ENCODE measurements at places on chromosomes 6 and 20.

DNA sequence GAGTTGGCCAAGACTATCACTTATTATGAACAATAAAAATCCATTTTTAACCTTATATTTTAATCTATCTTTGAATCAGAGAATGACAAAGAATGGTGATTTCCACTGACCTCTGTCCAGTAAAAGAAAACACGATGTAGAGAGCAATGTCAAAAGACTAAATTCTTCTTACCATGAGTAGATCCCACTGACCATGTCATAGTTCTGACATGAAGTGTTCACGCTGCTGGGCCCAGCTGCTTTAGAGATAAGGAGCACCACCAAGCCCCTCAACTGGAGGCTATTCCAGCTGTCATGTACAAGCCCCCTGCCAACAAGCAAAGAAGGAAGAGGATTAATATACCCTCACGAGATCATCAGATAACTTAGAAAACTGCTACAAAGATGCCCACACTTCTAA lies 125.3 kb downstream of the PDSS2 start:
- DNase-seq: no peak

DNA sequence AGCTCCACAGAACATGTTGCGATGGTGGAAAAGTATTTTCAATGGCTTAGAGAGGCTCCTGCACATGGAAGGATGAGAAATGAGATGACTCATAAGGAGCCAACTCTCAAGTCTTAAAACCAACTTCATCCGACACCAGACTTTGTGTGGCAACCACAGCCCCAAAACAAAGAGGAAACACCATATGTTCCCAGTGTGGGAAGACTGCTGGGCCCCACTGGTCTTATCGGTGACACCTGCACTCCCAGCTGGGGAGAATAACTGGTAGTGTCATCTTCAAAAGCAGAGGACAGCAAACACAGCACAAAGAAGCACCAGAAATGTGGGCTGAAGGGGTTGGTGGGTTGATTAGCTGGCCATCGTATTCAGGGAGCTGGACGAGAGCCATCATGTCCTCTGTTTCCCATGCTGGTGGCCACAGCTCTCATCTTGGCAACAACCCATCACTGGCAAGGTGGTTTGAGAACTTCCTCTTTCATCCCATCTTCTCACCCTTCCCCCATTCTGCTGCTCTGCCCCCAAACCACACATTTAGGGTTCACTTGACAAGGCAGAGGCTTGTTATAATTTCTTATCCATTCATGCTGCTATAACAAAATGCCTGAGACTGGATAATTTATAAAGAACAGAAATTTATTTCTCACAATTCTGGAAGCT lies 46.0 kb upstream of the TASP1 start:
- DNase-seq: no peak

- DNase-seq: no peak
Observed at GRCh38 chr6:167559675-167560479, 235.0 kb downstream of the TTLL2 start.

GRCh38 chr20:2822073-2822472 lies 5.9 kb downstream of the TMEM239 start:
- no peak for DNase-seq

DNA sequence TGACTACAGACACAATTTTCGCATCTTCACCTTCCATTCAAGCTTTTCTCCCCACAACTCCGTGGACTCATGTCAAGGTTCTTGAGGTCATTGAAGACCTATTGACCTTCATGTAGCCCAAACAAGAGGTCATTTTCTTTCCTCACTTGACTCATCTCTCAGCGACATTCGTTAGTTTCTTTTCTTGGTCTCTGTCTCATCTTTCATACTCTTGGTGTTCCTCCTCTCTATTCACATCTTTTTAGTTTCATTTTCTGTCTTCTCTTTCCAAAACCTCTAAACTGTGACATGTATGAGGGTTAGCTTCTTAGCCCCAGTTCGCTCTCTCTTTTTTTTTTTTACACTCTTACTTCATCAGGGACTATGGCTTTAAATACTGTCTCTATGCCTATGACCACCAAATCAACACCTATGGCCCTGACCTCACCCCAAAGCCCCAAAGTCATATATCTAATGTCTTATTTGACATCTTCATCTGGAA lies 128.6 kb upstream of the BACH2 start:
- no peak for DNase-seq

GRCh38 chr6:18400831-18401446 lies 13.8 kb downstream of the RNF144B start:
- no peak for DNase-seq

DNA sequence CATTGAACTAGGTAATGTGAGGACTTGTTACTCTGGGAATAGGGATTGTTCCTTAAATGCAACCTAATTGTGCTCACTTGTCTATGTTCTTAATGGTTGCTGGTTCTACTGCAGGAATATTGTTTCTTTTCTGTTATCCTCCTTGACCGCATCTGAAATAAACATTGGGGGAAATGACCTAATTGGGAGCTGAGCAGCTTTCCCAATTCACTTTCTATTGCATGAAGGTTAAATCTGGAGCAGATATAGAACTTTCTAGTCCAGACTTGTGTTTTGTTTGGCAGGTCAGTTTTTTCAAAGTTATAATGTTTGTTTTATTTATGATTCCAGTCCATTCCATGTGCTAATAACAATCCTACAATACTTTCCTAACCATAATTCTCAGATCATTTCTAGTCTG lies 981.0 kb upstream of the CITED2 start:
- no peak for DNase-seq

DNA sequence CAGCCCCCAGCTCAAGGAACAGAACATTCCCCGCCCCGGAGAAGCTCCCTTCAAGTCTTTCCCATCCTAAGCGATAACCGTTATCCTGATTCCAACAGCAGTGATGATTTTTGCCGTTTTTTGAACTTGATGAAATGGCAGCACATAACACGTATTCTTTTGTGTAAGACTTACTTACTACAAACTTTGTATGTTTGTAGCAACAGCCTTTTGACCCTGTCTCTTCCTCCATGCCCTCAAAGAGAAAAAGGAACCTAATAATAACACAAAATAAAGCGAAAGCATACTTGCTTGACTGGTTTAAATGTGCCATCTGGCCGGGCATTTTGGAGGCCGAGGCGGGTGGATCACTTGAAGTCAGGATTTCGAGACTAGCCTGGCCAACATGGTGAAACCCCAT lies 26.4 kb upstream of the SLC9A8 start:
- no peak for DNase-seq

DNA sequence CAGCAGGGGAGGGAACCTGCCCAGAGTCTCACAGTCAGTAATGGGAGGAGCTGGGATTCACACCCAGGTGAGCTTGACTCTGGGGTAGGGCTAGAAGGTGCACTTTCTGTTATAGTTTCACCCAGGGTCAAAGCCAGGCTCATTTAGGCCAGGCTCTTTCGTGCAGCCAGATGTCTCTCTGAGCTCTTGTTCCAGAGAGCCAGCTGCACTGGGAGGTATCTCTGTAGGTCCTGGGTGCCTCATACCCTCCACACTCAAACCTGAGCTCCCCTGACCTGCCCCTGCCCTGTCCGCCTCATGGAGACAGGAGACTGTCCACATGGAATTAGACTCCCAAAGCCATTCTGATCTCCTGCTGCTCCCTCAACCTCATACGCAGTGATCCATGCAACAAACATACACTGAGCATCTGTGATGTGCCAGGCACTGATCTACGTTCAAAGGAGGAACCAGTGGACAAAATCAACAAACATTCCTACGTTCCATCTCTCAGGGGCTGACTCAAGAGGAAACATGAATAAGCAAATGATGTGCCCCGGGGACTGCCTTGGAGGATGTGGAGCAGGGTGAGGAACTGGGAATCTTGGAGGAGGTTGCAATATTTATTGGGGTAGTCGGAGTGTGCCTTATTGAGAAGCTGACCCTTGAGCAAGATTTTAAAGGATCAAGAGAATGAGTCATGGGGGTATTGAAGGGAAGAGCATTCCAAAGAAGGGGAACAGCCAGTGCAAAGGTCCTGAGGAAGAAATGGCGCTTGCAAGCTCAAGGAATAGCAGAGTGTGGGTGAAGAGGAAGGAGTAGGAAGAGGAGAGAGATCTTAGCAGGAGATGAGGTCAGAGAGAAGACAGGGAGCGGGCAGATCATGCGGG lies 71.3 kb upstream of the TOX2 start:
- DNase-seq: no peak

DNA sequence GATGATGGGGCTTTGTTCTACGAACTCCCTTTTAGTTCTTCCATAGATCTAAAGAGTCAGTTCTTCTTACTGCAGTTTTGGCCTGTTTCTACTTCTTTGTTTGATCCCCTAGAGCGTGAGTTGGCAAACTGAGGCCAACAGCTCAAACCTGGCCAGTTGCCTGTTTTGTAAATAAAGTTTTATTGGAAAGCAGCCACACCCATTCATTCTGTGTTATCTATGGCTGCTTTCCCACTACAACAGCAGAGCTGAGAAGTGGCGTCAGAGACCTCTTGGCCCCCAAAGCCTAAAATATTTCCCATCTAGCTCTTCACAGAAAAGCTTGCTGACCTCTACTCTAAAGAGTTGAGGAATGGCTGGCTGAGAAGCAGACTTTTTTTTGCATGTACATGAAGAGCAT lies 52.2 kb downstream of the EYA2 start:
- DNase-seq: no peak

DNA sequence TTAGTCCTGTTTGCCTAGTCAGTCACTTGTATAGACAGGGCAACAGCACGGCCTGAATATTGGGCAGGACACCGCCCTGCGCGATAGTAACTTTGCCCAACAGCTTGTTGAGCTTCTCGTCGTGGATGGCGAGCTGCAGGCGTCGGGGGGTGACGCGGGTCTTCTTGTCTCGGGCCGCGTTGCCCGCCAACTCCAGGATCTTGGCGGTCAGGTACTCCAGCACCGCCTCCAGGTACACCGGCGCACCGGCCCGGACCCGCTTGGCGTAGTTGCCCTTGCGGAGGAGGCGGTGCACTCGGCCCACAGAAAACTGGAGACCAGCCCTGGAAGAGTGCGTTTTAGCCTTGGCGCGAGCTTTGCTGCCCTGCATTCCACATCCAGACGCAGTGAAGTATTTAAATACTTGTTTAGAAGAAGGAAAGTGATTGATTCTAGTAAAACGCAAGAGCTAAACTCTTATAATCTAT lies 92.8 kb upstream of the BTN3A2 start:
- no peak for DNase-seq

- no peak for DNase-seq
Observed at GRCh38 chr6:18897350-18897749, 510.2 kb downstream of the RNF144B start.

- no peak for DNase-seq
Observed at GRCh38 chr6:98678481-98678880, 155.9 kb upstream of the POU3F2 start.

GRCh38 chr20:17172836-17173516 lies 53.9 kb upstream of the PCSK2 start:
- no peak for DNase-seq

GRCh38 chr6:129309154-129309553 lies 400.8 kb downstream of the ARHGAP18 start:
- no peak for DNase-seq

DNA sequence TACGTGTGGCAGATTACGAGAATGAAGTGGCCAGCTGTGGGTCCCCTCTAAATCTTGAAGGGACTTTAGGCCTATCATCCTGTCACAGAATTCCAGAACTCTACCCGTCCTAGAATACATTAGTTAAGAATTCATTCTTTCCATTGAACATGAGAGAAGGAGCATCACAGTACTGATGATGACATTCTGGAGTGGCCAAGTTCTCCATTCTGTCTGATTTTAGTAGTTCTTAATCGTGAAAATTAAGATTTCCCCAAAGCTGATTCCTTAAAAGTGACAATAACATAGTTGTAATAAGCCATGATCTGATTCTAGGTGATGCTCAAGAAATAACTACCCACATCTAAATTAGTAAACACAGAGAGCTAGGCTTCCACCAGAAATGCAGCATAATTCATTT lies 35.0 kb upstream of the RIN2 start:
- DNase-seq: no peak

DNA sequence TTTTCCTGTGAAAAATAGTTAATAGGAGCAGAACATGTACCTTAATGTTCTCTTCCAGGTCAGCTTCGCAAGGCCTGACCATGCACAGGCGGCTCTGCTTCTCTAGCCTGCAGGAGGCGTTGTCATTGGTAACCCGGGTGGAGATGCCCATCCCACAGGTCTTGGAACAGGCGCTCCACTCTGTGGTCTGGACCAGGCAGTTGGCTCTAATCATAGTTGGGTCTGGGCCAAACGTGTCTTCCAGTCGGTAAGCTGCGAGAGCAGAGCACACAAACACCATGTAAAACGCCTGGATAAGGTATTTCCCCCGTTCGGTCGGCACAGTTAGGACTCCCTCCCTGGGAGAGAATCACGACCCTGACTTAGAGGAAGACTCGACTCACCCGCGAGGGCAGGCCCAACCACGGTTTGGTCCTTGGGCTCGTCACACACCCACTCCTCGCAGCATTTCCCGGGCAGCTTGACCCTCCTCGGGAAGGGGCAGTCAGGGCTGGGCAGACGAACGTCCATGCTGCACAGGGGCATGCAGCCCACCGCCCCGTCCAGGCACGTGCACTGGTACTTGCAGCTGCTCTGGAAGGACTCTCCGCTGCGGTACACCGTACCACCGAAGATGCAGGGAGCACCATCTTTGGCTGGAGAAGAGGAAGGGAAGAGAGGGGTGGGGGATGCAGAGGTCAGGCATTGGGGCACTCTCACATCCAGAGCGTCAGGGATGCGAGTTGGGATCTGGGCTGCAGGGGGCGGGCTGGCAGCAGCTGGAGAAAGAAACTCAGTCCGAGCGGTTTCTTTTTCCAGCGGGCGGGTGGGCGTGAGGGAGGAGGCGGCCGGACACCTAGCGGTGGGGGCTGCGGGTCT lies 1.0 kb downstream of the CCN2 start:
- no peak for DNase-seq

DNA sequence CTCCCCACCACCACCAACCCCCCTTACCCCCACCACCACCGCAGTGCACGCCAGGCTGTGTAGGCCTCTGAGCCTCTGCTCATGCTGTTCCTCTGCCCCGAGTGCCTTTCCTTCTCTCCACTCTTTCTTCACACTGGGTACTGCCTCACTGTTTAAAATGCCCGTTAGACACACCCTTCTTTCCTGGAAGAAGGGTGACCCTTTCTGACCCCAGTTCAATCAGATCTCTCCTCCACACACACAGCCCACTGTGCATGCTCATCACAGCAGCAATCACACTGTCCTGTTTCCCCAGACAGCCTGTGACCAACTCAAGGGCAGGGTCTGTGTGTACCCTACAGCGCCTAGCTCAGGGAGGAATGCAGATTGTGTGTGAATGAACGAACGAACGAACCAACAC lies 10.0 kb downstream of the TMEM74B start:
- DNase-seq: no peak

DNA sequence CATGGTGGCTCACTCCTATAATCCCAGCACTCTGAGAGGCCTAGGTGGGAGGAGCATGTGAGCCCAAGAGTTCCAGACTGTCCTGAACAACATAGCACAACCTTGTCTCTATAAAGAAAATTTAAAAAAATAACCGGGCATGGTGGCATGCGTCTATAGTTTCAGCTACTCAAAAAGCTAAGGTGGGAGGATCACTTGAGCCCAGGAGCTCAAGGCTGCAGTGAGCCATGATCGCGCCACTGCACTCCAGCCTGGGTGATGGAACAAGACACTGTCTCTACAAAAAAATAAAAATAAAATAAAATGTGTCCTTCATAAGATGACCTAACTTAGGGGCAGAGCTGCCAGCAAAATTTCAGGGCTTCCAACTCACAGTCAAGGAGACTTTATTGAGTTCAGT lies 12.6 kb downstream of the ID4 start:
- no peak for DNase-seq

GRCh38 chr6:20716865-20717264 lies 182.6 kb downstream of the CDKAL1 start:
- DNase-seq: no peak

GRCh38 chr20:24034820-24035219 lies 46.2 kb upstream of the GGTLC1 start:
- no peak for DNase-seq

All from left renal pelvis (tissue), 4 donors.